ENCODE measurements at places on chromosomes 6 and 20. TPM values are rescaled to one million over a fixed set of nuclear protein-coding genes. Genes with fewer than 3 reads are reported as not detected.

EYS gene
- total RNA-seq = not detected

SLC24A3 gene
- 1.8 TPM for total RNA-seq

CRISP2 gene
- total RNA-seq = not detected

C20orf202 gene
- total RNA-seq = under 0.01 TPM

ULBP2 gene
- total RNA-seq = 1.8 TPM

ATP9A gene
- 53.7 TPM for total RNA-seq

HLA-DQA2 gene
- not detected for total RNA-seq

SPINT3 gene
- total RNA-seq = not detected

OR2J3 gene
- total RNA-seq = not detected

VNN1 gene
- total RNA-seq = not detected

RIMS4 gene
- under 0.01 TPM for total RNA-seq

KIFC1 gene
- total RNA-seq = 5.3 TPM

ZNF391 gene
- 1.3 TPM for total RNA-seq

FERMT1 gene
- 3.3 TPM for total RNA-seq

PDSS2 gene
- total RNA-seq = 12.1 TPM

AKAP12 gene
- 65.5 TPM for total RNA-seq

GABRR1 gene
- not detected for total RNA-seq

ATP6V1G2 gene
- 4.1 TPM for total RNA-seq

FAM217B gene
- 2.8 TPM for total RNA-seq

KHDC1L gene
- not detected for total RNA-seq

BPIFB2 gene
- total RNA-seq = not detected

HLA-DQA1 gene
- not detected for total RNA-seq

HUS1B gene
- total RNA-seq = 0.77 TPM

BACH2 gene
- 1.5 TPM for total RNA-seq

TOMM34 gene
- 15.5 TPM for total RNA-seq

TRIM10 gene
- not detected for total RNA-seq

SOBP gene
- 6.3 TPM for total RNA-seq

SAMD10 gene
- total RNA-seq = 0.99 TPM

BMP7 gene
- total RNA-seq = not detected

CRYBG1 gene
- total RNA-seq = 2.1 TPM

HLA-DOB gene
- 0.26 TPM for total RNA-seq
